Stimulated activated CD8-positive, alpha-beta memory T cell treated with anti-CD3 and anti-CD28 coated beads, Interleukin-15, amount 100 ng/mL, for 1 hour (primary cell): ENCODE measurements at places on chromosomes 1 and 21.

- no peak for DNase-seq
Measured at GRCh38 chr1:42801832-42802473, 15.0 kb upstream of the ERMAP start.

DNA sequence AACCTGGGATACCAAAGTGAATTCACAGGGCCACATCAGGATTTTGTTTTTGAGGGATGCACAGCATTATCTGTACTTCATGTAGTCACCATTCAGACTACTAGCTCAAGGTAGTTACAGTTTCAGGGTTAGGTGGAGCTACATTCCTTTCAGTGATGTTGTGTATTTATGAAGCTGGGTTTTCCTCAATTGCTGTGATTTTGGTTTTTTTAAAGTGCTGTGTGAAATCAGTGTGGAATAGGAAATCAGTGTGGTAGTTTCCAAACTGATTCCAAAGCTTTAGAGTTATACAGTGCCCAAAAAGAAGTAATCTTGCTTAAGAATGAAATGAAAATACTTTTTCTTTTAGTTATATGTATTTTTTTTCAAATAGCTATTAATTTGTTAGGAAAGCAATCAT is 95.8 kb downstream of the PKN2 start:
- no peak for DNase-seq

GRCh38 chr1:227357171-227357926 is 39.1 kb upstream of the CDC42BPA start:
- DNase-seq: no peak

DNA sequence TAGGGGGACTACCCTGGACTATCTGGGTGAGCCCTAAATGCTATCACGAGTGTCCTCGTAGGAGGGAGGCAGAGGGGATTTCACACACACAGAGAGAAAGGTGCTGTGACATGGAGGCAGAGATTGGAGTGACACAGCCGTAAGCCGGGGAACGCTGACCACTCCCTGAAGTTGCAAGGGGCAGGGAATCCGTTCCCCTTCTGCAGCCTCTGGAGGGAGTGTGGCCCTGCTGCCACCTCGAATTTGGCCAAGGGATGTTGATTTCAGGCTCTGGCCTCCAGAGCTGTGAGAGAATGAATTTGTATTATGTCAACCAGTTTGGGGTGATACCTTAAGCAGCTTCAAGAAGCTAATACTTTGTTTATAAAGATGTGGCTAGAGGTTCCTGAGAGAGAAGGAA is 137.7 kb downstream of the ACTL8 start:
- no peak for DNase-seq

GRCh38 chr1:239260842-239261241 is 125.5 kb upstream of the CHRM3 start:
- DNase-seq: no peak

- no peak for DNase-seq
Measured at GRCh38 chr1:27960762-27961645, 1.2 kb downstream of the XKR8 start.

- no peak for DNase-seq
Measured at GRCh38 chr1:85340427-85340826, 64.0 kb upstream of the BCL10 start.

DNA sequence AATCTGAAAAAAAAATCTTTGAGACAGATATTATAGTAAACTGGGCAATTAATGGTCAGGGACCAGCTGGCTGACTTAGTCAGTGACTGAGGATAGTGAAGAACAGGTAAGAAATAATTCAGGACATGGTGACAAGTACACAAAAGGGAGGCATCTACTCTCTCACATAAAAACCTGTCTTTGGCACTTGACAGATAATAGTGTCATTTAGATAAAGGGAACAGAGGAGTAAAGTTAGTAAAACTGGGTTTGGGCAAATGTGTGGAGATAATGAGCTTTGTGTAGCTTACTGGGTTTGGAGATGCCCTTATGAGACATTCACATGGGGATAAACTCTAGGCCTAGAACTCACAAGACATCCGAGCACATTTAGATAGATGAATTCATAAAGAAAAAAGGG is 4.0 kb downstream of the SSX2IP start:
- DNase-seq: no peak

DNA sequence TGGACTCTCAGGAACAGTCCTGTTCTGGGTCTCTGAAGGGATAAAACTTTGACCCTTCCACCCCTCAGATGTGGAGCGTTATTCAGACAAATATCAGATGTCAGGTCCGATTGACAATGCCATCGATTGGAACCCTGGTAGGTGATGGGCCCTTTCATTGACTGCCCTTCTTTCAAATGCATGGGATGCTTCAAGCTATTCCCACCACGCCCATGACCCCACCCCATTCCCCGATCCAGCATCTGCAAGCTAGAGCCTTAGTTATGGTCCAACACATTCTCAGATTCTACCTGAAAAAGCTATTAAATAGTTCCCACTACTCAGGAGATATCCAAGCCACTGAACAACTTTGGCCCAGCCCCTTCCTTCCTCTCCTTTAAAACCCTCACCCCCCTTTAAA is 12.5 kb downstream of the POLR3GL start:
- DNase-seq: no peak
